WERI-Rb-1 (cell line): ENCODE measurements at places on chromosomes 11 and 22.

DNA sequence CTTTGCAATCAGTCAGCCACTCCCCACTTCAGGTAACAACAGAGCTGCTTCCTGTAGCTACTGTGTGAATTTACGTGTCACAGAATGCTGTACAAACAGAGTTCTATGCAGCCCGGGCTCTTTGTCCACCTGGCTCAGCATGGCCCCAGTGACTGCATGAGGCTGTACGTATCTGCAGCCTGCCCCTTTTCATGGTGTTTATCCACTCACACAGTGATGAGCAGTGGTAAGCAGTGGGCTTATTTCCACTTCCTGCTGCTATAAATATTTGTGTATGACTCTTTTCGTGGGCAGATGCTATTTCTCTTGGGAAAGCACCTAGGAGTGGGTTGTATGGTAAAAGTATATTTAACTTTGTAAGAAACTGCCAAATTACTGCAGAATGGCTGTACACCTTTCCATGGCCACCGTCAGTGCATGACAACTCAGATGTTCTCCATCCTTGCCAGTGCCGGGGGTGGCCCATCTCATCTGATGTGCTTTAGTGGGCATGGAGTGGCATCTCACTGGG is 43.3 kb downstream of the MYEOV start:
- DNase-seq = no peak

DNA sequence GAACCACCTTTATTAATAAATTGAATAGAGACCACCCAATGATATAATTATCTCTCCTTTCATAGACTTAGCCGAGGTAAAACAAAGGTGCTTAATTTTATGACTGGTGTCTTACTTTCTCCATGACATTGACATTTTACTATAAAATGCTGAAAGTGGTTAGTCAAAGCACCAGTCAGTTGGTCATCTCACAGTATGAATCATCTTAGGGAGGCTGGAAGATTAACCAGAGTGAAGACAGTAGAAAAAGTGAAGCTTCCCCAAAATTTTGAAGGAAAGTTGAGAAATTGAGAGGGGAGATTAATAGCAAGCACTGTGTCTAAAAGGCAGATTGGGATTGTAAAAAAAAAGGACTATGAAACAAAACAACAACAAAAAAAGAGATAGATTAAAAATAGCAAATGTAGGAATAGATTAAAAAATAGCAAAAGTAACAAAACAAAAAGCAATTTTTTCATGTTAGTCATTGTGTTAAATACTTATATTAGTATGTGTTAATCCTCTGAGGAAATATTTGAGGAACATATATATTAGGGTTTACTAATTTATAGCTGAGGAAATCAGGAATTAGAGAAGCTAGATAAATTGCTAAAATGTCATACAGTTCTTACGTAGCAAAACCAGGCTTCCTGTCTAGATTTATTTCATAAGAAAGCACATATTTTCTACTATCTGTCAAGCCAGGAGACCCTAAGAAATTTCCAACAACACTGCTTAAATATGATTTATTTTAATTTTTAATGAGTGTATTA is 557.3 kb upstream of the ANO5 start:
- no peak for DNase-seq

DNA sequence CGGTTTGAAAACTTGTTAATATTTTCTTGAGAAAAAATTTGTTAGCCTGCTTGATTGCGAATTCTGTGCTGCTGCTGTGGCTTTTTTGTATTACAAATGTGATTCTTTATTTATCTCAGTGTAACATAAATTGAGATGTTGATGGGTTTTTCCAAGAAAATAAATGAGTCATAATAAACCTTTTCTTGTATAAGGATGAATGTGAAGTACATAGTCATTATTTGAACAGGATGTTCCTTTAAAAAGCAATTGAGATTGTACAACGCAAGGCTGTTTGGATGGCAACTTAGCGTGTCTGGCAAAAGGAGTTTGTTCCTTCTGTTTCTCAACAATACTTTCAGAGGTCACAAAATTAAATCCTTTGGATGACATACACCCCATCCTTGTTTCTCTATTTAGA is 24.6 kb upstream of the CARD18 start:
- no peak for DNase-seq

- no peak for DNase-seq
Measured at GRCh38 chr11:69584160-69584559, 56.8 kb upstream of the CCND1 start.

DNA sequence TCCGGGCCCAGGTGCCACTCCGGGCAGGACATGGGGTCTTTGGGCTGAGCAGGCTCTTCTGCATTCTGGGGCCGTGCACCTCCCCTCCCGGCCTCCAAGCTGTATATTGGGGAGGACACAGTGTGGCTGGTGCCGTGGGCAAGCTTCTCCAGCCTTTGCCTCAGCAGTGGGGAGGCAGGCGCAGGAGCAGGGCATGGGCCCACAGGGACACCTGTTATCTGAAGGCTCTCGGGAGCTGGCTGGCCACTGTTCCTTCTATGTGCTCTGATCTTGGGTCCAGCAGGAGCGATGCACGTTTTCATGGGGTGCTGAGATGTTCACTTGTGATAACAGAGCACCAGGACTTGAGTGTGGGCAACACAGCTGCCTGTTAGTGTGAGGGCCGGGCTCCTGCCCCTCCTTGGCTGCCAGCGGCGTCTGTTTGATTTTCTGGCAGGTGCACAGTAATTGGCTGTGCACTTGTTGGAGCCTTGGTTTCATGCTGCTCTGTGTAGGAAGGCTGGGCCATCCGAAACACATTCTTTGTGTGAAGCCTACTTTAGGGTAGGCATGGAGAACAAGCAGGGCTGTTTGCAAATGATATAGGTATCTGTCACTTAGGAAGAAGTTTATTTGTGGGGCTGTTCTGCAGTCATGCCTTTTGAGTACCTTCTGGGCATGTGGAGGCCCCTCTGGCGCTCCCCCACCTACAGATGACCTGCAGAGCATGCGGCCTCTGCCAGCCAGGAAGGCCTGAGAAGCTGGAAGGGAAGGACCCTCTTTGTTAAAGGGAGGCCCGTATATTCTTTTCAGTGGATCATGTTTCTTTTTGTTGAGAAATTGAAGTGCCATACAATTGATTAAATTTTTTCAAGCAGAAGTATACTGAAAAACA is 201.5 kb downstream of the TBC1D22A start:
- DNase-seq = no peak

- peak; percentile 96 for DNase-seq
Measured at GRCh38 chr11:117316197-117316961, at the start of gene BACE1. BACE1 (minus strand) TSS chr11:117316256; CDS start chr11:117315795, 461 bp downstream.

GRCh38 chr22:48357196-48357595 is 1470.5 kb downstream of the BRD1 start:
- no peak for DNase-seq

DNA sequence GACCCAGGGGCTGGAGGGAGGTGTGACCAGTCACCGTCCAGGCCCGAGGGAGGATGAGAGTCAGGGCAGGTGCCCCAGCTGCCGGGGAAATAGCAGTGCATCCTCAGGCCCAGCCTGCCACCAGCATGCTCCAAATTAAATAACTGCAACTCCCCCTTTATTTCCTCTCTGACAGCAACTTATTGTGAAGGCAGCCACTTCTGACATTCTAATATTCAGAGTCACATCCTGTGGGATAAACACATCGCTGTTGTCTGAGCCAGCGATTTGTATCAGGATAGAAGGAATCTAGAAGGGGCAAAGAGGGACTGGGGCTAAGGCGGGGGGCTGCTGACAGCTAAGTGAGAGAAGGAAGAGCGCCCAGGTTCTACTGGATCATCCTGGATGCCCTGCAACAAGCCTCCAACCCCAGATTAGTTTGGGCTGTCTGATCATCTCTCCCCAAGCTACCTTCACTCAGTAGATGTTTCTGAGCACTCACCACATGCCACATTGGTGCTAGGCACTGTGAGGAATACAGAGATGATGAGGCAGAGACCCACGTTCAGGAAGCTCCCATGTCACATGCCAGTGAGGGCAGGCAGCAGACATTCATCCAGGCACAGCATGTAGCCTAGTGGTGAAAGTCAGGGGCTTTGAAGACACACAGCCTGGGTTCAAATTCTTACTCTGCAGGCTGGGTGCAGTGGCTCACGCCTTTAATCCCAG is 214.1 kb downstream of the BUD13 start:
- DNase-seq = no peak

DNA sequence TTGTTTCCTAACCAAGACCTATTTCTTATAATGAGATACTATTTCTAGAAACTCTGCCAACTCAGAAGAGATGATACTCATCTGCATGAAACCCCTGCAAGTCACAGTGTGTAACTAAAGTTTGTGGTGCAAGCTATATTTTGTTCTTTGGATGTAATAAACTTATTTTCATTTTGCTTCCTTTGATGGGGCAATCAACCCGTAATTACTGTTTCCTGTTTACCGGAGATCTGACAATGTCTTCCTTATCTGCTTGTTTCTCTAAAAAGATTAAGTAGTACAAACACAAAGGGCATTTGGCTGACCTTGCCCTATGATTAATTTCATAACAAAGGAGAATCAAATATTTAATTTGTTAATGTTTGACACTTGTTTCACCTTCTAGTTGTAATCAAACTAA is 846.6 kb upstream of the ANO3 start:
- no peak for DNase-seq
